Omental fat pad (tissue), 4 donors: ENCODE measurements at places on chromosomes 16 and 17. TPM values are rescaled to one million over a fixed set of nuclear protein-coding genes. Genes with fewer than 3 reads are reported as not detected.

Gene GALK1
- total RNA-seq = 51.5 TPM

Gene ATP1B2
- total RNA-seq = 1.4 TPM

Gene MYL4
- not detected for total RNA-seq

Gene TMC5
- total RNA-seq = 0.47 TPM

Gene XPO6
- total RNA-seq = 150 TPM

Gene SLC38A7
- total RNA-seq = 22.9 TPM

Gene TERB1
- not detected for total RNA-seq

Gene CBX4
- 16.6 TPM for total RNA-seq

Gene ADGRG1
- total RNA-seq = 99.1 TPM

DNA sequence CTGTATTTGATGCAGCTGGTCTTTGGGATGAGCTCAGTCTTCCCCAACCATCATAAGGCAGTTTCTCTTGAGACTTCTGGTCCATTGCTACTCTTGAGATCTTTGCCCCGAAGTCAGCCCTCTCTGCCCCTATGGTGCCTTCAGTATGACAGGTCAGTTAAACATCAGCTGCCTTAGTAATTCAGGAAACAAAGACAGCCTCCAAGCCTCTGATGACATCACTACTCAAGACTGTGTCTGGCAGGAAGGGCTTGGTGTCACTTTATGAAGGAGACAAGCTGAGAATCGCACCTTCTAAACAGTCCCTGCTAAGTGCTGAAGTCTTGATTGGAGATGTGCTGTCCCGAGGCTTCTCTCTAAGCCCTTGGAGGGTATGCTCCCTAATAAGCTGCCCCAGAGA lies 104.9 kb upstream of the TBX2 start:
- no peak for DNase-seq

GRCh38 chr16:84597931-84598351 lies 19.9 kb downstream of the COTL1 start:
- no peak for DNase-seq

DNA sequence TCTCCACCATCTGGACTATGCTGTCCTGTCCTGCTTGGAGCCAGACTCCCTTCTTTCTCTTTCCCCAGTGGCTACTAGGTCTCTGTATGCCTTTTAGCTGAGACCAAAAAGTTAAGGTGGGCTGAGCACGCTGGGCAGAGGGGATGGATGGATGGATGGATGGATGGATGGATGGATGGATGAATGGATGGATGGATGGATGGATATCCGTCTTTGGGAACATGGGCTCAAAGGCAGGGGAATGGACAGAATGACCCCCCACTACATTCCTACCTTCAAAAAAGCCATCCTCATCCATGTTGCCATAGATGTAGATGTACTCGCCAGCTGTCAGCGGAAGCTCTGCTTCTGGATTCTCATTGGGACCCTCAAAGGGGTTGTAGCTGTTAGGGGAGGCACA lies 12.8 kb downstream of the TSPOAP1 start:
- DNase-seq = peak; percentile 6

DNA sequence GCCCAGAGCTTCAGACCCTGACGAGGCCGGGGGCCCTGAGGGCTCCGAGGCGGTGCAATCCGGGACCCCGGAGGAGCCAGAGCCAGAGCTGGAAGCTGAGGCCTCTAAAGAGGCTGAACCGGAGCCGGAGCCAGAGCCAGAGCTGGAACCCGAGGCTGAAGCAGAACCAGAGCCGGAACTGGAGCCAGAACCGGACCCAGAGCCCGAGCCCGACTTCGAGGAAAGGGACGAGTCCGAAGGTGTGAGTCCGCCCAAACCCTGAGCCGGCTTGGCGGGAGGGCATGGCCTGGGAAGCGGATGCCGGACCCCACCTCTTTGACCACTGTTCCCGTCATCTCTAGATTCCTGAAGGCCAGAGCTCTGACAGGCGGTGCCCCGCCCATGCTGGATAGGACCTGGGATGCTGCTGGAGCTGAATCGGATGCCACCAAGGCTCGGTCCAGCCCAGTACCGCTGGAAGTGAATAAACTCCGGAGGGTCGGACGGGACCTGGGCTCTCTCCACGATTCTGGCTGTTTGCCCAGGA lies 4.4 kb downstream of the NOL3 start:
- no peak for DNase-seq

DNA sequence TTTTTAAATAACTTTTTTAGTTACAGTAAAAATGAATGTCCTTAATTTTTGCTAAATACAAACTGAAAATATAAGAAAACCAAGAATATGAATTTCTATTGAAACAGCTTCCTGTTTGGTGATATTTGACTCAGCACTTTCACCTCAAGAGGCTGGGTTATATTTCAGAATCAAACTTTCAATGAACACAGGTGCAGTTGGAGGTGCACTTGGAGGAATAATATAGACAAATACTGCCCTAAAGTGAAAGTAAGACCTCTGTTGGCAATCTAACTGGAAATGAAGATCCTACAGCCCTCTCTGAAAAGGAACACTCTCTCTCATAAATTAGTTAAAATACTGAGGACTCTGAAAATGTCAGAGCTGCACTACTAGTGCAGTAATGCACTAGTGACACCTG lies 106.2 kb downstream of the BRIP1 start:
- no peak for DNase-seq

DNA sequence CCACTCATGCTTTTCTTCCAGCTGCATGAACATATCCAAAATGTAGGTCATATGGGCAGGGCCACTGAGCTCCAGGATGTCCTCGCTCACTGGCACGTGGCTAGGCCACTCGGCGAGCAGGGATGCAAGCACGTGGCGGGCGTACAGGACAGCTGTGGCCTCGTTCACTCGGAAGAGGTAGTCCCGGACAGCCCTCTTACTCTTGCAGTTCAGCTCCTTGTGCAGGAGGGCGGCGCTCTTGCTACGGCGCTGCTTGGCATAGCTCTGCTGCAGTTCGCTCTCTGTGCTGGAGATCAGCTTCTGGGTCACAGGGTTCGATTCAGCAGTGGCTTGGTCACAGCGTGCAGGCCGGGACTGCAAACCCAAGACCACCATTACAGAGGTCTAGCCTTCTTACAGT lies 53.1 kb upstream of the ATP2A3 start:
- DNase-seq = no peak

DNA sequence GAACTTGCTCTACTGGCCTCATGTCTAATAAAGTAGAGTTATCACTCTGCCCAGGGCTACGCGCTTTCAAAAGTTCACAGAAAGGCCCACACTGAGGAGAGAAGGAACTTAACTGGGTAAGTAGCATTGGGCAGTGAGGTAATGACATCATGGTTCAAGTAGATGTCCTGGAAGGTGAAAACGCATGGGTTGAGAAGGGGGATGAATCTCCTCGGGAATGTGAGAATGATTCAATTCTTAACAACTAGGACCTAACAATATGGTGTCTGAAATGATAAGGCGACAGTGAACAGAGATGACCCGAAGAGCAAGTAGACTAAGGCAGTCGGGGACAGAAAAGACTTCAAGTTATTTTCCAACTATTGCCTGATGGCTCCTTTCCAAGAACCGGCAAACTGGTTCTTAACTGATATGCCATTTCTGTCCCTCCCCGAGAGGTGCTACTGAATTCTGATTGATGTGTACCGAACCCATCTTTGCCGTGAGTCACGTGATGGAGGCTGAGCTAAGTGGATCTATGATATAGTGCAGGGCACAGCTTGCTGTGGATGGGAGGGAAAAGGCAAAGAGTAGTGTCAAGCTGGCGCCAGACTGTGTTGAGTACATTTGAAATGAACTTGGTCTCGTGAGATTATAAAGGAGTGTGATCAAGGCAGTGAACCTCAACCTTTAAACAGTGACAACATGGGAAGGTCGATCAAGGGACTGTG lies 44.1 kb downstream of the MARCHF10 start:
- DNase-seq = no peak

GRCh38 chr17:64186171-64187092 lies 56.5 kb upstream of the ERN1 start:
- no peak for DNase-seq

- DNase-seq = no peak
Measured at GRCh38 chr17:49977463-49978389, 8.7 kb downstream of the DLX4 start.

DNA sequence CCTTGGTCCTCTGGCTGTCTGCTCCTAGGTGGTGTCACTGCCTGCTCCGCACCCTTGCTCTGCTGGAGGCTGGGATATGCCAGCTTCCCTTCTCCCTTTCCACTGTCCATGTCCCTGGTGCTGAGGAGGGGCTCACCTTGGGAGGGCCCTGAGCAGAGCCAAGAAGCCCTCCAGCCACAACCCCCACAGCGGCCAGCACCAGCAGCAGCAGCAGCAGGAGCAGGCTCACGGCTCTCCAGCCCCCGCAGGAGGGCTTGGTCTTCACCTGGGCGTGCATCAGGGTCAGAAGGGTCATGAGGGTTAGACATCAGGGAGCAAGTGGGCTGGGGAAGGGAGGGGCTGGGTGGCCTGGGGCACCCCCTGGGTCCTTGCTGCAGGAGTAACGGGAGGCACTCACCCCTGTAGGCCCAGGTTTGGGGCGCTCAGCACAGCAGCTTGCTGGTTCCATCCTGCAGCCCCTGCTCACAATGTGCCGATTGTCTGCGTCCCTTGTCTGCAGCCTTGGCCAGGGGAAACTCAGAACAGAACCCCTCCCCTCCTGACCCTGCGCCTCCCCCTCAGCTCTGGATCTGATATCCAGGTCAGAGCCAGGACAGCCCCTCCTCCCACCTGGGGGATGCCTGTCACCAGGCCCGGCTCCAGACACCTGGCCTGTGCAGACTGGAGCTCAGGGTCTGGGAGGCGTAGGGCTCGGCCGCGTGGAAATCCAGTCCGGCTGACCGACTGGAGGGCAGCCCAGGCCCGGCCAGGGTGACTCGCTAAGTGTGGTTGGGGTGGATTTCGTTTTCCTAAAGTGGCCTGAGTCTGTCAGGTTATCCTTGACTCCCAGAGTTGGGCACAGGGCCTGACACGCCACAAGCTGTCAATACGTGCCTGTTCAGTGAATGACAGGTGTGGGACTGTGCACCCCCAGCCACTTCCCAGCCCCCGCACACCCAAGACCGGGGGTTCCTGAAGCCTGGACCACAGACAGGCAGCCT lies at the start of gene BRICD5:
TSS of gene BRICD5 (minus strand) at position 478 of the 980 bp plus-strand sequence. CDS start at position 448, 30 bp downstream.
- no peak for DNase-seq

GRCh38 chr17:13665872-13666635 lies 64.3 kb upstream of the HS3ST3A1 start:
- DNase-seq = no peak

DNA sequence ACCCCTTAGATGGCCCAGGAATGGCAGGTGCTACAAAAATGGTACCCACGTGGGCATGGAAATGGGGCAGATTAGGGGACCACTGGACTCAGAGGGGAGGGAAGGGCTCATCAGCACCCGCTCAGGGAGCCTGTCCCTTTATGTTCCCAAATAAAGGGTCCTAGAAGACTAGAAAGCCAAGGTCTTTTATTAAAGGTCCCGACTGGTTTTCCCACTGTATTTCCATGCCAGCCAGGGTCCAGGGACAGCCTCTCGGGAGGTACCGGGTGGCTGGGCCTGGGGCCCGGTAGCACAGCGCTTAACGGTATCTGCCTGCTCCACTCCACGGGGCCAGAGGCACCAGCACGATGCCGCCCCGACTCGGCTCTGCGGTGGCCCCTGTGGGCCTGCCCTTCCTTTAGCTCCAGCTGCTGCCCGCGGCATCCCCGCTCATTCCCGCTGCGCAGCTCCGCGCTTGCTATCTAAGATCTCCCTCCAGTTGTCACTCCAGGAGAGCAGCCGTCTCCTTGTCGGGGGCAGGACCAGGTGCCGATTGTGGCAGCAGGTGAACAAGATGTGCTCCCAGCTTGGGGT lies 1.4 kb downstream of the NT5C start:
- no peak for DNase-seq

DNA sequence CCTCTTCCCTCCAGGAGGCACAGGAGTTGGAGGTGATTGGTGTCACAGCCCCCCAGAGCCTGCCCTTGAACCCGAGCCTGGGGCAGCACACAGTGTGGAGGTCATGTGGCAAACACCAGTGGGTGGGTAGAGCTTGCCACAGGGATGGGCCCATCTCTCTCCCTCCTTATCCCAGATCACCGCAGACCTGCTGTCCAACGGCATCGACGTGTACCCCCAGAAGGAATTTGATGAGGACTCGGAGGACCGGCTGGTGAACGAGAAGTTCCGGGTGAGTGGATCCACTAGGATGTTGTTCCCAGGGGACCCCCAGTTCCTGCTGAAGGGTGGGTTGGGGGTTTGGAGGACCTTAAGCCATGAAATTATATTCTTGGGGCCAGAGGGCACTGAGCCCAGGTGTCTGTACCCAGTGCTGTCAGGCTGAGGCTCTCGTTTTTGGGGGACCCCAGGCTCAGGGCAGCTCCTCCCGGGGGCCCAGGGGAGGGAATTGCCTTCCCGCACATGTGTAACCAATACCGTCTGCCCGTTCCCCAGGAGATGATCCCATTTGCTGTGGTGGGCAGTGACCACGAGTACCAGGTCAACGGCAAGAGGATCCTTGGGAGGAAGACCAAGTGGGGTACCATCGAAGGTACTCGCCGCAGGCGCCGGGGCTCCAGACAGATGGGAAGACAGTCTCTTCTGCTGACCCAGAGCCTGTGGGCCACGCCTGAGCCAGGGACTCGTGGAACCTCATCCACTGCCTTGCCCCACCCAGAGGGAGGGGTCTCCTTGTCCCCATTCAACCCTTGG lies 351.9 kb downstream of the SEC14L1 start:
- DNase-seq = no peak

DNA sequence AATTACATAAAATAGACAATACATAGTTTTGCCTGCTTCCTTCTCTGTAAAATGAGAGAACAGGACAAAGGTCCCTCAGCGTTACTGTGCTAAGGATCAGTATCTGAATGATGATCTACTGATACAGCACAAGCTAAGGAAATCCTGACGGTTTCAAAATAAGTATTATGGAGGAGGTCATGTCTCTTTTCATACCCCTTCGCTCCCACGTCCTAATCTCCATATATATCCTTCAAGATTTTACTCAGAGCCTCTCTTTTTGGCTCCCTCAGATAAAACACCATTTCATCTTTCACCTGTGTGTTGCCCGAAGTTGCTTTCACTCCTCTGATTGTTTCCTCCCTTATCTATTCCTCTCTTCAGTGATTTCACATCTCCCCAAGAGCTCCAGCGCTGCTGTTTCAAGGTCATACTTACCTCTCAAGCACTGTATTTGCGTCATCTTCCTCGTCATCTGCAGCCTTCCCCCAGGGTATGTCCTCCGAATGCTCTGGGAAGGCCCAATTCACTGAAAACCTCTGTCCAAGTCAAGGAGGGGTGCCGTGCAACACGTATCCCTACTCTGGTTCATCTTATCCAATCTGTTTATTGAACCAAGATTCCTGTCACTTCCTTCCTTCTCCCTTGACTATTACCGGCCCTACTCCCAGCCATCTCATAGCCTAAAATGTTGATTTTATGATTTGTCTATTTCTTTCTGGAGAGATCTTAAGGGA lies 1.2 kb upstream of the BLTP2 start:
- DNase-seq = no peak

- no peak for DNase-seq
Measured at GRCh38 chr17:10836966-10837590, 809 bp downstream of the PIRT start.

DNA sequence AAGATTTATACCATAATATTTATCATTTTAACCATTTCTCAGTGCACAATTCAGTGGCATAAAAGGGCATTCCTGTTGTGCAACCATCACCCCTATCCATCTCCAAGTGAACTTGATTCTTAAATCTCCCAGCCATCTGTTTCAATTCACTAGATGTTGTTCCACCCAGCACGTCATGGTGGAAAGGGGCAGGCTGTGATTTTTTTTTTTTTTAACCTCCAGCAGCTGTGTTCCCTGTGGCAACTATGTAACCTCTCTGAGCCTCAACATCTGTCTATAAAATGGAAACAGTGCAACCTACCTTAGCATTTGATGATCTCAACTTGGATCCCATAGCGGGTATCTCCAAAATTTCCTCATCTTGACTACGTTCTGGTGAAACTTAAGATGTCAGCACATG lies 604.5 kb downstream of the WWOX start:
- no peak for DNase-seq
